Stomach (tissue), 19 donors: ENCODE measurements at places on chromosomes 5 and 9.

- DNase-seq, result no peak
These were observed 249.8 kb upstream of the ZNF608 start for GRCh38 chr5:124996023-124996763.

- no peak for DNase-seq
These were observed 66.7 kb upstream of the PHF24 start for GRCh38 chr9:34891386-34891785.

DNA sequence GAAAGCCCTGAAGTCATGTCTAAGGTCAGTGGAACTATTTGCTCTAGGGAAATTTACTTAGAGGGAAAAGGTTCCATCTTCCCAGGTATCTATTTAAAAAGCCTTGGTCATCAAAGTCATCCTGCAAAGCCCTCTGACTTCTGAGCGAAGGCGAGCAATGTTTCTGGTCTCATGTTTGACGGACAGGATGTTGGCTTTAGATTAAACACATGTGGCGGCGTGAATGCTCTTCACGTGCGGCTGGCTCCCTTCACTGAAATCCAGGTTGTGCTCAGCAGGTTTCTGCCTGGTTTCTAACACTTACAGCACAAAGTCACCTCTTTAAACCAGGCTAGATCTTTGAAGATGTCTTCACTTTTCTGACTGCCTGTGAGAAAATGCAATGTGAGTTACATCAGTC lies 5.7 kb upstream of the ZBTB34 start:
- no peak for DNase-seq

- DNase-seq, result no peak
These were observed 32.9 kb downstream of the OTULINL start for GRCh38 chr5:14614490-14614889.

- peak; percentile 74 for DNase-seq
These were observed 29.0 kb downstream of the HK3 start for GRCh38 chr5:176870110-176870591.

DNA sequence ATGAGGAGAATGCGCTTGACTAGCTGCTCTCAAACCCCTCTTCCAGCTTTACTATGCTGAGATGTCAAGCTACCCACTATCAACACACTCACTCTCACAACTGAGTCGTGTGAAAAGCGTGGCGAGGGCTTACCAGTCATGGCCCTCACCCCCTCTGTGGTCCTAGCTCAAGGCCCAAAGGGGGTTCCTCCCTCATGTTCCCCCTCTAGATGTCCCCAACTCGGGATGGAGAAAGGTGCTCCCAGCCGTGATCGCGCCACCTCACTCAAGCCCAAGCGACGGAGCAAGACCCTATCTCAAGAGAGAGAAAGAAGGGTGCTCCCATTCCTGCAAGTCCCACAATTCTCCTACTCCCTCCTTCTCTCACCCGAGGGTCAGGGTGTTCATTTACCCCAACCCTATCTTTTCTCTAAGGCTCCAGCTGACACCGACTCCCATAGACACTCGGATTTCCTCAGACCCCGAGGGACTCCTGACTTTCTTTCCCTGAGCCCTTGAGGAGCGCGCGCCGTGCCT lies 559 bp downstream of the SLC38A9 start:
- no peak for DNase-seq

DNA sequence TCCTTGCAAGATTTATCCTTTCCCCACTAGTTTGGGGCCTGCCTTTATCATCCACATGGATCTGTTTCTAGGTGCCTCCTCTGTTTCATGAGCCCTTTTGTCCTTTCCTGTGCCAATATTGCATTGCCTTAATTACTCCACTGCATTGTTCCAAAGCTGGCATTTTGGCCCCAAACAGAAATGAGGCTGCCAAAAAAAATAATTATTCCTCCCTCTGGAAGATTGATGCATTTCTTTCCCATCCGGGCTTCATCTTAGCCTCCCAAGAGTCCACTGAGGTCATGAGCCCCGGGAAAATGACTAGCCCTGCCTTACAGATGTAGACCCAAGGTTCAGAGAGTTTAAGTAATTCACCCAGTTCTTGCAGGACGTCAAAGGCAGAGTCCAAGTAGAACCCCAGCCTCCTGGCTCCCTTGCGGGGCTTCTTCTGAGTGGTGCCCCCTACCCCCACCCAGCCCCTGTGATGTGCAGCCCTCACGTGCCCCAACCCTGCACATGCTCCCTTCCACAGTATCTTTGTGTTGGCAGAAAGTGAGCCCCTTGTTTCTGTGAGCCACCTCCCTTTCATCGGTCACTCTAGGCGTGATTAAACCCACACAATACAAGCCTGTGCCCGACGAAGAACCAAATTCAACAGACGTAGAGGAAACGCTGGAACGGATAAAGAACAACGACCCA lies 62.1 kb downstream of the TMOD1 start:
- no peak for DNase-seq

- no peak for DNase-seq
These were observed 586.4 kb downstream of the MAT2B start for GRCh38 chr5:164091836-164092235.

- no peak for DNase-seq
These were observed 20.3 kb downstream of the PCSK5 start for GRCh38 chr9:75910731-75911130.

- peak; percentile 56 for DNase-seq
These were observed 60.3 kb downstream of the ADAMTS2 start for GRCh38 chr5:179284751-179285631.

- DNase-seq, result no peak
These were observed 7.8 kb upstream of the PURA start for GRCh38 chr5:140106101-140106500.

DNA sequence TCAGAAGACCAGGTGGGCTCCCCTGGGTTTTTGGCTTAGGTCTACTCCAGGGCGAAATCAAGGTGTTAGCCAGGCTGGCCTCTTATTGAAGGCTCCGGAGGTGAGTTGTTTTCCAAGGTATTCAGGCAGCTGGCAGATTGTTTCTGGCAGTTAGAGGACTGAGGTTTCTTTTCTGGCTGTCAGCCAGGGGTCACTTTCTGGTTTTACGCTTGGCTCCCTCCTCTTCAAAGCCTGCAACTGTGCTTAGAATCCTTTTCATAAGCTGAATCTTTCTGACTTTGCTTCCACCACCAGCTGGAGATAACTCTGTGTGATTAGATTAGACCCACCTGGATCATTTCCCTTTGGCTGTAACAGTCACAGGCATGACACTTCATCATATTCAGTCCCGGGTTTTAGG lies 24.6 kb downstream of the RFK start:
- DNase-seq, result peak; percentile 85

GRCh38 chr5:108543486-108543885 lies 161.6 kb upstream of the FBXL17 start:
- DNase-seq, result no peak

DNA sequence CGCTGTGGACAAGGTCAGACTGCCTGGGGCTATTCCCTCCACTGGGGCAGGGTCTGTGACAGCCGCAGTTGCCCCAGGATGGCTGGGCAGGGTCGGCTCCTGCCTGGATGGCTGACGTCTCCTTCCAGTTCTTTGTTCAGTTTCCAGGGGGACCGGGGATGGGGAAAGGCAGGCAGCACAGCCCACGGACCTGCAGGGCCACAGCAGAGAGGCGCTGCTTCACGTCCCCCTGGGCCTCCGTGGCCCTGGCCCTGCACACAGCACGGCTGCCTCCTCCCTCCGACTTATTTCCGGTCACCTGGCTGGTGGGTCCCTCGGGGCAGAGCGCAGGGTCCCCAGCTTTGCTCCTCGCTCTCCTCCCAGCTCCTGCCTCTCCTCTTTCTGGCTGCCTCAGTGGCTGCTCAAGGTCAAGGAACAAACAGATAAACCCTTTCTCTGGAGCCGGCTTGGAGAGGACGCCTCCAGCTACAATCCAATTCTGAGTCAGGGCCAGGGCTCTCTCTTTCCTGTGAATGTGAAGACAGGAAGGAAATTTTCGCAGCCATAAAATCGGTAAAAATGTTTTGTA lies 169.7 kb downstream of the C9orf50 start:
- DNase-seq, result no peak

GRCh38 chr5:395156-395920 lies 47.6 kb upstream of the EXOC3 start:
- DNase-seq, result peak; percentile 23

- DNase-seq, result no peak
These were observed 210.9 kb downstream of the C9orf152 start for GRCh38 chr9:109996936-109997580.

- DNase-seq, result no peak
These were observed 110.6 kb upstream of the FER start for GRCh38 chr5:108637134-108637533.

DNA sequence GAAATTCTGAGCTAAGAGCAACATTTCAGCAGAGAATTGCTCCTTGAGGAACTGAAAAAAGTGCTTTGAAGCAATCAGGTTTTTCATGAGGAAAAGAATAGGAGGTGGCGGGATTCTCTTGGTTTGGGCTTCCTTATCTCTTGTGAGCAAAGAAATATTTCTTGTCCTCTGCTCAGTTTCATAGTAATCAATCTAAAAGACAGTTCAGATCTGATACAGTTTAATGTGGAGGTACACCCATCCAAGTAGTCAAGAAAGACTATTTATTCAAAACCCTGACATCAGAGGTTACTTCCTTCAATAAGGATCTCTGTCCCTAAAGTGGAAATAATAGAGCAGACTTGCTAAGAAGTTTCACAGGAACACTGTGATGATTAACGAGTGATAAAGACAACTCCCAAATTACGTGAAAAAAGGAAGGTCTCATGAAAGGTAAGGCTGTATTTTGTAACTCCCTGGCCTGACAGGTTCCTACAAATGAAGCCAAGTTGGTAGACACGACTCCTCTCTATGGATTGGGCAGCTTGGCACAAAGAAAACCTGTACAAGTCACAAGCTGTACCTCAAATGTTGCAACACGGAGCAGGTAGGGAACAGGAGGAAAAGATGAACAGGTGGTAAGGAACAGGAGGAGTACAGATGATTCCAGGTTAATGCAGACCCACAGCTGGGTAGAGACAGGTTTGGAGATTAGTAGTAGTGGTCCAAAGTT lies 94.1 kb downstream of the SUSD1 start:
- no peak for DNase-seq

DNA sequence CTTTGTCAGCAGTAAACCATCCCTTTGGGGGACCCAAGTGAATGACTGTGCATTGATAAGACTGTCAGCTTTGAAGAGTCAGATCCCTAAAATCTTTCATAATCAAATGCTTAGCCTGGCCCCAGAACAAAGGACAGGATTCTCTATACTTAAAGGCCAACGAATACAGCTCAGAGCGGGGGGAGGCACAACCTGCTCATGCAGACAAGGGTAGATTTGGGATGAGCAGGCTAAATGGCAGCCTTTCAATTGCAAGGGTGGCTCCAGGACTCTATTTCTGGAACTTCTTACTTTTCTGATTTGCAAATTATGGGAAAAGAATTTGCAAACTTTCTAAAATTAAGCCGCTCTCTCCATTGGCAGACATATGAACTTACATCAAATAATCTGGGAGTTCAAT lies 66.4 kb downstream of the ELL2 start:
- DNase-seq, result no peak

DNA sequence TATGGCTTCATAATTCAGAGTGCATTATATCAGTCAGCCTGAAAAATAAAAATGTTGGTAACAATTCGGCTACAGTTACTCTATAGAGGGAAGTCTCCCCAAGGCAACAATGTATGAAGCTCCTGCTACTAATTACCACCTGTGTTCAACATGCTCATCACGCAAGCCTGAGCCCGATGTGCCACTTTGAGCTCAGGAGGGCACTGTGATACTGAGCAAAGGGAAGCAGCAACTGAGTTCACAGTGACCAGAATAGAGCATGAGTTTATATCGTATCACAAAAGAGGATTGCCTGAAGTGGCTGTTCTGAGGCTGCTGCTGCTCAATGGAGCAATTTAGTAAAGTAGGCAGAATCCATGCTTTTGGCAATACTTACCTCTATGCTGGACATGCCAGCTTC lies 202.0 kb upstream of the HAPLN1 start:
- DNase-seq, result no peak

GRCh38 chr5:155250596-155250995 lies 237.0 kb downstream of the KIF4B start:
- DNase-seq, result no peak

GRCh38 chr9:5402217-5402616 lies 35.5 kb downstream of the PLGRKT start:
- DNase-seq, result no peak

GRCh38 chr5:122723606-122724352 lies 51.1 kb upstream of the SNX2 start:
- no peak for DNase-seq

DNA sequence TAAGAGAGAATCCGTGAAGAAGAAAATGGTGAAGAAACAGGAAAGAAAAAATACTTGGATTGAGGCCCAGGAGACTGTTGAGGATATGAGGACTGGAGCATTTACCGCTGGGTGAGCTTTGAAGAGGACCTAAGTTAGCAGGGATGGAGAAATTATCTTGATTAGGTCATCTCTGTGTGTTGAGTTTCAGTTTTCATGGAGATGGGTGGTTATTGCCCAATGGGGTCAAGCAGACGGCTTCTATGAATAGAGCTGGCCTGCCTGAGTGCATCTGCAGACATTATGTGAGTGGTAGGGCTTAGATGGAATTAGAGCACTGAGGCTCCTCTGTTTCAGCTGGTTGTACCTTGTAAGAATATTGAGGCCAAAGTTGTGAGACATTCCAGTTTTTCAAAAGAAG lies 245.4 kb upstream of the FBXL7 start:
- DNase-seq, result no peak

- DNase-seq, result no peak
These were observed 19.0 kb downstream of the UIMC1 start for GRCh38 chr5:176987583-176987982.

- no peak for DNase-seq
These were observed 214.4 kb upstream of the CCNG1 start for GRCh38 chr5:163222982-163223381.

DNA sequence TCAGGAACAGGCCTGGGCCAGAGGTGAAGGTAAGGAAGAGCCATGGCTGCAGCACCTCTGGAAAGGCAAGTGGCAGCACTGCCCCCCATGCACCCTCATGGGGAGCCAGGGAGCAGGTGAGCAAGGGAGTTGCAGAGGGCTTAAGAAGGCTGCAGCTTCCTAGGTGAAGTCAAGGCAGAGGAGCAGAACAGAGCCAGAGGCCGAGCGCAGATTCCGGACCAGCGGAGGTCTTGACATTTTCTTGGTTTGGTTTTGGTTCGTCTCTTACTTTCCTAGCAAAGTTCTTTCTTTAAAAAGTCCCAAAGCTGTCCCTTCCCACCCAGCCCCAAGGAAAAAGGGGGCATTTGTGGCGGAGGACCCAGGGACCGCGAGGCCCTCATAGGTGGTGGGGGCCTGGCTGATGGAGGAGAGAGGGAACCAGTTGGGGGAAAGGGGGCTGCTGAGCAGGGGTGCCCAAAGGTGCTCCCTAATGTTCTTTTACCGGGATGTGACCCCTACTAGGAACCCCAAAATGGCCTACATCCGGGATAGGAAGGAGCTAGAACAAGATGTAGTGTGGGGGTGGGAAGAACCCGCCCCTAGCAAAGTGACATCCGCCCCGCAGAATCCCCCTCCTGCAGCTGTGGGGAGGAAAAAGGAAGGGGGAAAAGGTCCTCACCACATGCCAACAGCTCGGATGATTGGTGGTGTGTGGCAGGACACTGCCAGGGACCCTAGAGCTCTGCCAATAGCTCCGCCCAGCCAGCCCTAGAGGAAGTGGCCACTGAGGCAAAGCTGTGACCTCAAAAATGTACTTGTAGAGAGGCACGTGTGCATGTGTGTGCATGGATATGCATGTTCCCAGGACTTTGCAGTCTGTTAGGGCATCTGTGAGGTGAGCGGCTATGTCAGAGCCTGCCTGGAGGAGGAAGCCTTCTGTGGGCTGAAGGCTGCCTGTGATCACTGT lies 914 bp upstream of the CD72 start:
- DNase-seq, result peak; percentile 49
